ENCODE measurements at places on chromosomes 7 and 10.
A peak's percentile ranks its signal among the peaks of the same experiment; 100 is the strongest.

DNA sequence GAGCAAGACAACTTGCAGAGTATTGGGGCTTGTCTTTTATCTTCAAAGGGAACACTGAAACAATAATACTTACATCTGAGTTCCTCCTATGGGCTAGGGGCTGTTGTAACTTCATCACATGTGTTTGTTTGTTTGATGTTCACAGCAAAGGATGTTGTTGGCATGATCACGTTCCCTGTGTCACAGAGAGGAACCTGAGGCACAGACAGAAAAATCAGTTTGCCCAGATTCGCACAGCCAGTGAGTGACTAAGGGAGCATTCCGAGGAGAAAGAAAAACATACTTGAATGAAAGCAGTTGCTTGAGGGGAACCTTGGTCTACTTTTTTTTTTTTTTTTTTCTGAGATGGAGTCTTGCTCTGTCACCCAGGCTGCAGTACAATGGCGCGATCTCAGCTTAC, 87.2 kb upstream of the PFKP start:
- no peak for DNase-seq

GRCh38 chr7:101870361-101871062, 53.1 kb downstream of the CUX1 start:
- DNase-seq, result no peak

GRCh38 chr7:64180989-64181388, 26.0 kb upstream of the ZNF735 start:
- DNase-seq, result no peak

- no peak for DNase-seq
These were observed 43.8 kb downstream of the SPOCK2 start for GRCh38 chr10:72044417-72045041.

- DNase-seq, result no peak
These were observed 42.6 kb upstream of the DLG5 start for GRCh38 chr10:77969114-77969513.

DNA sequence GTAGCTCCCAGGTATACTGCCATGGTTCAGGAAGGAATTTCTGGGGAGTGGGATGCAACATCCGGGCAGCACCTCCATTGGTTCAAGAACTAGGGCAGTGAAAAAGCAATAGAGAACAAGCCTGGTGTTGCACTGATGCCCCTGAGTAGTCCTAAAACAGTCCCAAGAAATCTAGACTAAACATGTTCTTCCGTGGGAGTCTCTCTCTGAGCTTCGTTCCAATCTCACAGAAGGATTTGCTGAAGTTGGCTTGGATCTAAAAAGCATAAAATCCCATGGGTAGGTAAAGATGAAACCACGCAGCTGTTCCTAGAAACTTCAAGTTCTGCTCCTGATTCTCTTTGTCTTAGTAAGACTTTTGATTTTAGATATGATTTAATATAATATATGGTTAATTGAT, 154.5 kb downstream of the PLXDC2 start:
- no peak for DNase-seq

DNA sequence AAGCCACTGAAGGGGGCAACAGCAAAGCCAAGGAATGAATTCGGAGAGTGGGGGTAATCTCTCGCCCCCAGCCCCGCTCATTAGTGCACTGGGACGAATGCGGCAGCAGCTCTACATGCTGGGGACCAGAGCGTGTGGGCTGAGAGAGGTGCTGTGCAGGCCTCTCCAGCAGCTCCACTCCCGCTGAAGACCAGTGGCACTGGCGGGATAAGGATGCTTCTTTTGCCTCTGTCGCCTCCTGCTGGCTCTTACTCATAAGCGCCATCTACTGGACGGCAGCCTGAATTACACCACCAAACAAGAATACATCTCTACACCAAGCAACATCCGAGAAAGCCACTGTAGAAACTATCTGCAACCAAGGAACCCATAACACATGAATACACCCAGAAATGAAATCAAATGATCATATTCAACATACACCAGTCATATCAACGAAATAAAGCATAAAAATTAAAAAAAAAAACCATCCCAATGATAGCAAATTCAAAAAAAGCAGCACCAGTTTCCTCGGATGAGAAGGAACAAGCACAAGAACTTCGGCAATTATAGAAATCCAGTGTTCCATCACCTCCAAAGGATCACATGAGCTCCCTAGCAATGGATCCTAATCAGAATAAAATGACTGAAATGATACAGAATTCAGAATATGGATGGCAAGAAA, 79.0 kb upstream of the TMEM168 start:
- no peak for DNase-seq

- no peak for DNase-seq
These were observed 21.2 kb downstream of the ZNF680 start for GRCh38 chr7:64541438-64542359.

DNA sequence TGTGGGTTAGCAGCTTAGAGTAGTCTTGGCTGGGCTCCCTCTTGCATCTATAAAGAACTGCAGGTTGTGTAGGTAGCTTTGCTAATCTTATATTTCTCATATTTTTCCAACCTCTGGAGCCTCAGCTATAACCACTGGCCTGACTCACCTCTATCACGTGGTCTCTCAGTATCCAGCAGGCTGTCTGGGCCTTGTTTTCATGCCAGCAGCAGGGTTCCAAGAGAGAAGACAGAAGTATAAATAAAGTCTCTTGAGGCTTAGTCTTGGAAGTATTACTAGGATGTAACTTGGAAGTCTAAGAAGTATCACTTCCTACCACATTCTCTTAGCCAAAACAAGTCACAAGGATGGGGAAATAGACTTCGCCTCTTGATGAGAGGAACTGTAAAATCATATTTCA, 73.3 kb downstream of the WIPF3 start:
- no peak for DNase-seq

- DNase-seq, result no peak
These were observed 4.9 kb downstream of the TRIM8 start for GRCh38 chr10:102648889-102649796.

- no peak for DNase-seq
These were observed 84.4 kb downstream of the LHPP start for GRCh38 chr10:124546055-124546369.

- no peak for DNase-seq
These were observed 73.1 kb downstream of the EMX2 start for GRCh38 chr10:117615649-117616048.

DNA sequence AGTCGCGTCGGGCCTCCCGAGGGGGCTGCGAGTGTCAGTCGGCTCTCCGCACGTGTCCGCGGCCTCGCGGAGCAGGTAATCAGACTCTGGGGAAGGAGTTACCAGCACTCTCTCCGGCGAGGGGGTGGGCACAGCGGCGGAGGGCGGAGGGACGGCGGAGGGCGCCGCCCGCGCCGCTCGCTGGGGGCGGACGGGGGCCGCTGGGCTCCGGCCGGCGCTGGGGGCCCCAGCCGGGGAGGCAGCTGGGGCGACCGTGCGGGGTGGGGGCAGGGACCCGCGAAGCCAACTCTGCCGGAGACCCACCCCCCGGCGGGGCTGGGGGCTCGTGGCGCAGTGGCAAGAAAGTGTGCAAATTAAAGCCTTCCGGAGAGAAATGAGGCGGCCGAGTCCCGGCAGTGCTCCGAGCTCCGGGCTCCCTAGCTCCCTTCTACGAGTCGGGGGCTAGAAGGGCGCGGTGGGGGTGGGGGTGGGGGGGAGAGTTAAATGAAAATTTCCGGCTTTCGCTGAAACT, at the start of gene CDK6:
TSS of gene CDK6 (minus strand) at position 85 of the 511 bp plus-strand sequence. CDS start 3,250 bp downstream, outside the sequence.
- peak; percentile 74 for DNase-seq

- no peak for DNase-seq
These were observed 535 bp downstream of the ASAH2B start for GRCh38 chr10:50740293-50740648.

DNA sequence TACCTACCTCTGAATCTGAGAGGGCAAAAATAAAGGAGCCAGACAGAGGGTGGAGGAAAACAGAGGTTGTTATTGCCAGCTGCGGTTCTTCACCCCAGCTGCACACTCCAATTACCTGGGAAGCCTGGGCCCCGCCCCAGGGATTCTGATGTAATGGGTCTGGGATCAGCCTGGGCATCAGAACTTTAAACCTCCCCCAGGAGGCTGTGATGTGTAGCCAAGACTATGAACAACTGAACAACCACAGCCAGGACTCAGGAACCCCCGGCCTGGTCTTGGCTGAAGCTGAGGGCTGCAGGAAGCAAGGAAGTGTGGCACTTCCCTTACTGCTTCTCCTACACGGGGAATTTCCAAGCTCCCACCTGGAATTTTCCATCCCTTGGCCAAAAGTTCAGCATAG, 89.3 kb downstream of the HIP1 start:
- no peak for DNase-seq

DNA sequence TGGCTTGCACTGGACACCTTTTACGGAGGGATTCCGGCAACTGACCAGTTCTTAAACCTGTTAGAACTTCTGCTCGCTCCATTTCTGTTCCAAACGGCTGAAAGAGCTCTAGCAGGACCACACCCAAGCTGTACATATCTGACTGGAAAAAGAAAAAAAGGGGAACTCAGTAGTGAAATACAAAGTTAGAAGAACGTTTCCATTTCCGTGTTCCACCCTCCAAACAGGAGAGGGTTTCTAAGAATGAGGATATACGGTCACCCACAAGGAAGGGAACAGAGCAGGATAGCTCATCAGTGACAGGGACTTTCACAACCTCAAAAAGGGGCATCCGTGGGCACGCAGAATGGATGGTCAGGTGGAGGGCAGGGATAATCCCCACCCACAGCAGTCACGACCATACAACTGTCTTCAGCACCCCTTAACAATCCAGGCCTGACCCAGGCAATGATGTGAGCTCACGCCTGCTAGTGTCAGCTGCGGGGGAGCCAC, 4.3 kb upstream of the ANKRD61 start:
- DNase-seq, result no peak

- DNase-seq, result no peak
These were observed 48.7 kb upstream of the OCM2 start for GRCh38 chr7:98038731-98039130.

- no peak for DNase-seq
These were observed 126.0 kb downstream of the GATA3 start for GRCh38 chr10:8180360-8181109.

DNA sequence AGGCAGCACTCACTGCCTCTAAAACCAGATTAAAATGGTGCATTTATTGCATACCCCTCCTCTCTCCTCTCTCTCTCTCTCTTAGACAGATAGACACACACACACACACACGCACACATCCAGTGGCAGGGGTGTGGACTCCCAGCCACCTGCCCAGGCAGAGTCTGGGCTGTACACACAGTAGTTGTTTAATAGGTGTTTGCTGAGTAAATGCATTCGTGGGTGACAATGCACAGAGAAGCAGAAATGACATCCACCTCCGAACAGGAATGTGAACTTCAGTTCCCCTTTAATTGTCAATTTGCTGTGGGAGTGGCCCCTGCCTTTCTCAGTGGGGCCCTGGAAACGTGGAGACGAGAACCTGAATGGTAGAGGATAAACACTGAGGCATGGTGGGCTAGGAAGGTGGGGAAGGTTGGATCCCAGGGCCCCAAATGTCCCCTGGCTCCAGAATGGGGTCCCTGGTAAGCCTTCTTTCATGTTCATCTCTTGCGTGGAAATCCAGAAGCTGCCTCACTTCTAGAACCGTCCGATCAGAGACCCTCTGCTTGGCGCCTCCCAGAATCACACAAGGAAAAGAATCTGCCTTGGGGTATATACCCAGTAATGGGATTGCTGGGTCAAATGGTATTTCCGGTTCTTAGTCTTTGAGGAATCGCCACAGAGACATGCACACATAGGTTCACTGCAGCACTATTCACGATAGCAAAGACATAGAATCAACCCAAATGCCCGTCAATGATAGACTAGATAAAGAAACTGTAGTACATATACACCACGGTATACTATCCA, 58.5 kb upstream of the ECHDC3 start:
- DNase-seq, result no peak

GRCh38 chr10:28993861-28994260, 295.0 kb upstream of the LYZL1 start:
- DNase-seq, result no peak

- DNase-seq, result no peak
These were observed 53.3 kb downstream of the ZNF680 start for GRCh38 chr7:64509583-64509982.

- no peak for DNase-seq
These were observed 194.6 kb downstream of the COBL start for GRCh38 chr7:51121931-51122425.

DNA sequence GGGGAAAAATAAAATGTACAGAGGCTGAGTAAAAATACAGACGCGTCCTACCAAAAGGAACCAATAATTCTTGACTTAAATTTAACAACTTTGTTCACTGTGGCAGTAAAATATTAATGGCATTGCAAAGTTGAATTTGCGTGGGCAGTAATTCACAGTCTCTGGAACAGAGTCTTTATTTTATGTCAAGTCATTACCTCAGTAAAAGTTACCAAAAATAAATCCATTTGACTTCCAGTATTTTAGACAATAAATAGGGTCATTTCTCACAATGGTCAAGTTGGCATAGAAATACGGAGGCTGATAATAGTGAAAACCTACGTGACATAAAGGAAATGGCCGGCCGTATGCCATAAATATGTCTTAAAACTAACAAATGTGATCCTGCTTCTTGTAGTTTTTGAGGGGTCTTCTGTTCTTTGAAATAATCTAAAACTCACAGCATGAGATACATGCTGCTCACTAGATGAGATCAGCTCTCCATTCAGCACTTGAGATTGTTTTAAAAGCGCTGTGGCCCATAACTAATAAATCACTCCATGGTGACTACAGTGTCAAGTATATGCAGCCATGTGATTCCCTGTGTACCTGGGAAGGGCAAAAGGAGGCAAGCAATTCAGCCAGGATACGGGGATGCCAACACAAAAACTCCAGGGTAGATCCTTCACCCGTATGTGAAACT, 75.3 kb downstream of the DOCK4 start:
- no peak for DNase-seq

GRCh38 chr7:14761510-14762296, 140.8 kb downstream of the DGKB start:
- no peak for DNase-seq

DNA sequence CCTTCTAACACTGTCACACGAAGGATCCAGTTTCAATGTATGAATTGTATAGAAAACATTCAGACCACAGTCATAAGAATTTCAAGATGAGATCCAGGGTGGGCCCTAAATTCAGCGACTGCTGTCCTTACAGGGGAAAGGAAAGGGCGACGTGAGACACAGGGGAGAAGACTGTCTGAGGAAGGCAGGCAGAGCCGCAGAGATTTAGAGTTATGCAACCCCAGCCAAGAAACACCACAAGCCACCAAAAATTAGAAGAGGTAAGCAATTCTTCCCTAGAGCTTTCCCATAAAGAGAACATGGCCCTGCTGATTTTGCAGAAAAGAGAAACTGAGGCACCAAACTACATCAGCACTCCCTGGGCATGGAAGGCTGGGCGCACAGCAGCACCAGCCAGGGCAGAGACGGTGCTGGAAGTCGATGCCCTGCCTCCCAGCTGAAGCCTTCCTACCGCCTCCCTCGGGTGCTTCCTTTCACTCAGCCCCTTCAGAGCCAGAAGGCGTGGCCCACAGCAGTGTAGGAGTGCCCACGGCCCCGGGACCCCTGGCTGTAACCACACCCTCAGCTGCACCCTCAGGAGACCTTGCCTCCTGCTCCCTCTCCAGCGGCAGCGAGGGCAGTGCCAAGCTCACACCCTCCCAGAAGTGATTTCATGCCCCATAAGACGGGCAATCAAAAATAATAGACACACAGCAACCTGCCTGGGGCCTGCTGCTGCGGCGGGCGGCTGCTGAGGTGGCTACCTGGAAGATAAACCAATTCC, 81.0 kb upstream of the LRRC4 start:
- no peak for DNase-seq

- no peak for DNase-seq
These were observed 30.6 kb upstream of the PFKFB3 start for GRCh38 chr10:6171881-6172695.

- peak; percentile 51 for DNase-seq
These were observed 78.5 kb downstream of the LHPP start for GRCh38 chr10:124539935-124540641.

Measured in mesothelial cell of epicardium (in vitro differentiated cells).